Endothelial cell of umbilical vein (primary cell): ENCODE measurements at places on chromosomes 5 and 9. TPM values are rescaled to one million over a fixed set of nuclear protein-coding genes. Genes with fewer than 3 reads are reported as not detected.

The SLC46A2 gene
- total RNA-seq, result not detected in 2 replicates

- peaks cover 7% of the 10 kb centered on the region for H3K4me1 ChIP-seq
- no peak for DNase-seq
- no peak overlapping the region for H3K4me3 ChIP-seq
- H3K27me3 ChIP-seq, result no peaks in the 10 kb centered on the region
- no peaks in the 10 kb centered on the region for H3K36me3 ChIP-seq
- H3K27ac ChIP-seq, result no peak overlapping the region
Measured at GRCh38 chr5:112005623-112005930, 248.6 kb upstream of the NREP start.

DNA sequence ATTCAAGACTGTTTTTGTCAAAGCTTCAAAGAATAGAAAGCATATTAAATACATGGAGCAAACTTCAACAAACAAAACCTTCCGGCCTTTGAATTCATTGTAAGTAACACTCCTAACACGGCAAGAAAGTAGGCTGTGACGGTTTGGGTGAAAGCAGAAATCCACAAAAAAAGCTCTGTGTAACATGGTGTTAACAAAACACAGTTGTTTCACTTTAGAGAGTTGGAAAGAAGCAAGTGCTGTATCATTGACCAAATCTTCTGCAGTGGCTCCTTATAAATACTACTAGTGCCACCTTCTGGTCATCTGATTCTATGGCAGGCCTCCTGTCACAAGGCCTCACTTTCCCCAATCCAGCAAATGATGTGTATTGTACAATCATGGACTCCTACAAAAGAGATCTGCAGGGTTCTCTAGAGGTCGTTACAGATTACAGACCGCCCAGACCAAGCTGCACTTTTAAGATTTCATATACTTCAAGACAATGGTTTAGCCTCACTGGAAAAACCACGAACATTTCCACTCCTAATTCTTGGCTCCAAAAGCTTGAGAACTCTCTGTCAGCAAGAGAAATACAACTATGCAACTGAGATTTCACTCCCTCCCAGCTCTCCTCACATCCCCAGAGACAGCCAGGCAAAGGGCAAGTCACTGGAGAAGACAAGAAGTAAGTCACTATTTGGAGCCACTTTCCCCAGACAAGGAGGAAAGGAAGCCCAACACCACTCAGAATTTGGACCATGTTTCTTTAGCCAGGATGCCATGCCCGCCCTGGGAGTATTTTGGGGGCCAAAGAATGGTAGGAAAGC is 196.2 kb downstream of the DTWD2 start:
- H3K4me1 ChIP-seq, result no peaks in the 10 kb centered on the region
- peak; percentile 66 for DNase-seq
- no peak overlapping the region for H3K27ac ChIP-seq
- H3K36me3 ChIP-seq, result no peaks in the 10 kb centered on the region

DNA sequence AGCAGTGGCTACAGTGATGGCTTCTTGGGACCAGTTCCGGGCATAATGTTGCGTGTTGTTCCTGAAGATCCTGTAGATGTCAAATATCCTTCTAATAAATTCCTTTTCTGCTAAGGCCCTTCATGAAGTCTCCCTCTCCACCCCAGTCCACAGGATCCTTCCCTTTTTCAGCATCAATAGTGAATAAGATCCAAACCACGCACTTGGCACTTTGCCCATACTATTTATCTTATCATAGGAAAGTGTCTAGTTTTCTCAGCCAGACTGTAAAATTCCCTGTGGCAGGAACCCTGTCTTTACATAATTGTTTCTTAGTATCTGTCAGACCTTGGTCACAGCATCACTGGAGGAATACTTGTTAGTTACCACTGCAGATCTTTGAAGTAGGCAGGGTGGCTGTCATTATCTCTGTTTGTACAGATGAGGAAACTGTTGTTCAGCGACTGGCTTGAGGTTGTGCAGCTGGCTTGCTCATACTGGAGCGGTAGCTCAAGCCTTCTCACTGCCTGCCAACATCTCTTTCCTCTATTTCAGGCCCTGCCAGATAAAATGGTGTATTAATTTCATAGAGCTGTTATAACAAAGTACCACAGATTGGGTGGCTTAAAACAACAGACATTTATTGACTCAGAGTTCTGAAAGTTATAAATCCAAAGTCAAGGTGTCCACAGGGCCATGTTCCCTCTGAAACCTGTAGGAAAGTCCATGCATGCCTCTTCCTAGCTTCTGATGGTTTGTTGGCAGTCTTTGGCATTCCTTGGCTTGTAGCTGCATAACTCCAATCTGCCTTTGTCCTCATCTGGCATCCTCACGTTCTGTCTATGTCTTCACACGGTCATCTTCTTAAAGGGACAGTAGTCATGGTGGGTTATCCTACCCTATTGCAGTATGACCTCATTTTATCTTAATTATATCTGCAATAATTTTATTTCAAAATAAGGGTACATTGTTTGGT is 33.5 kb upstream of the APC start:
- peak; percentile 80 for DNase-seq
- peaks cover 23% of the 10 kb centered on the region for H3K4me1 ChIP-seq
- no peak overlapping the region for H3K27ac ChIP-seq

DNA sequence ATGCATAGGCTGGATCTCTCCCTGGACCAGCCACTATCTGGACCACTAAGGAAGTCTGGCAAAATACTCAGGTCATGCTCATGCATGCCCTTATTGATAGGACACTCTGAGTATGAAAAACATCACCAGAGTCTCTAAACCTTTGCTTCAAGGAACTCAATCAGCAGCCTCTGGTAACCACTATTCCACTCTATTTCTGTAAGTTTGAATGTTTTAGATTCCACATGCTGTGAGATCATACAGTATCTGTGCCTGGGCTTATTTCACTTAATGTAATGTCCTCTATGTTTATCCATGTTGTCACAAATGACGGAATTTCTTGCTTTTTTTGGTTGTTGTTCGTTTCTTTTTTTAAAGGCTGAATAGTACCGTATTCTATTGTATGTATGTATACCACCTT is 68.3 kb downstream of the TARS1 start:
- no peaks in the 10 kb centered on the region for H3K36me3 ChIP-seq
- no peak overlapping the region for H3K4me3 ChIP-seq
- DNase-seq, result no peak
- no peaks in the 10 kb centered on the region for H3K27me3 ChIP-seq

DNA sequence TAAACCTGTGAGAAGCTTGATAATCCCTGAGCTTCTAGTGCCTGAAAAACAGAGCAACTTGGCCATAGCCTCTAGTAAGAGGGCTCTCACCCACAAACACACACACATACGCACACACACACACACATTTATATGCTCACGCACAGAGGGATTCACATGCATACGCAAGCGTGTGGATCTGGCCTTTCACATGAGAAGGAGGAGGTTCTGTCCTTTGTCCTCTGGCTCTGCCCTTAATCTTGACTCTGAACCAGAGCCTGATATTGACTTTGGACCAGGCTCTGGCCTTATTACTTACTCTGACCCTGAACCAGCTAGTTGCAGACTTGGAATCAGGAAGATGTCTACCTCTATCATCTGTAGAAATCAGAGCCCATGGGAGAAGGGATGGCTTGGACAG is 10.0 kb upstream of the P4HA2 start:
- H3K4me1 ChIP-seq, result no peaks in the 10 kb centered on the region
- no peak for DNase-seq
- no peak overlapping the region for H3K27ac ChIP-seq
- no peaks in the 10 kb centered on the region for H3K27me3 ChIP-seq
- H3K4me3 ChIP-seq, result no peak overlapping the region

DNA sequence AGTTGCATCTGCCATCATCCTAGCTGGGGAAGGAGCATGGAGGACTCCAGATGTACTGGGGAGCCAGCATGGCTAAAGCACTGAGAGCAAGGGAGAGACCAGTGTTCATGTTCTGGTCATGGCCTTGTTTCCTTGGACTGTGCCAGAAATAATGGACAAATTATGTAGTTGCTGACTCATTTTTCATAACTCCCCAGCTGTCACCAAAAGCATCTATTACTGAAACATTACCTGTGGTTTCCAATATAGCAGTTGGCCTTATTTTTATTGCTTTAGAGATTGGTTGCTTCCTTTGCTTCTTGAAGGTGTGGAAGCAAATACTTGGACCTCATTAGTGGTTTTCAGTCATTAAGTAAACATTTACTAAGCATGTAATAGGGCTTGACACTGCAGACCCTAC is 11.3 kb downstream of the RALGPS1 start:
- H3K36me3 ChIP-seq, result no peaks in the 10 kb centered on the region
- no peak for DNase-seq
- H3K4me1 ChIP-seq, result no peaks in the 10 kb centered on the region

GRCh38 chr5:107486489-107486888 is 184.2 kb downstream of the EFNA5 start:
- peaks cover 12% of the 10 kb centered on the region for H3K4me1 ChIP-seq
- H3K27ac ChIP-seq, result no peak overlapping the region
- no peaks in the 10 kb centered on the region for H3K36me3 ChIP-seq
- no peak overlapping the region for H3K4me3 ChIP-seq
- DNase-seq, result no peak
- H3K27me3 ChIP-seq, result no peaks in the 10 kb centered on the region

DNA sequence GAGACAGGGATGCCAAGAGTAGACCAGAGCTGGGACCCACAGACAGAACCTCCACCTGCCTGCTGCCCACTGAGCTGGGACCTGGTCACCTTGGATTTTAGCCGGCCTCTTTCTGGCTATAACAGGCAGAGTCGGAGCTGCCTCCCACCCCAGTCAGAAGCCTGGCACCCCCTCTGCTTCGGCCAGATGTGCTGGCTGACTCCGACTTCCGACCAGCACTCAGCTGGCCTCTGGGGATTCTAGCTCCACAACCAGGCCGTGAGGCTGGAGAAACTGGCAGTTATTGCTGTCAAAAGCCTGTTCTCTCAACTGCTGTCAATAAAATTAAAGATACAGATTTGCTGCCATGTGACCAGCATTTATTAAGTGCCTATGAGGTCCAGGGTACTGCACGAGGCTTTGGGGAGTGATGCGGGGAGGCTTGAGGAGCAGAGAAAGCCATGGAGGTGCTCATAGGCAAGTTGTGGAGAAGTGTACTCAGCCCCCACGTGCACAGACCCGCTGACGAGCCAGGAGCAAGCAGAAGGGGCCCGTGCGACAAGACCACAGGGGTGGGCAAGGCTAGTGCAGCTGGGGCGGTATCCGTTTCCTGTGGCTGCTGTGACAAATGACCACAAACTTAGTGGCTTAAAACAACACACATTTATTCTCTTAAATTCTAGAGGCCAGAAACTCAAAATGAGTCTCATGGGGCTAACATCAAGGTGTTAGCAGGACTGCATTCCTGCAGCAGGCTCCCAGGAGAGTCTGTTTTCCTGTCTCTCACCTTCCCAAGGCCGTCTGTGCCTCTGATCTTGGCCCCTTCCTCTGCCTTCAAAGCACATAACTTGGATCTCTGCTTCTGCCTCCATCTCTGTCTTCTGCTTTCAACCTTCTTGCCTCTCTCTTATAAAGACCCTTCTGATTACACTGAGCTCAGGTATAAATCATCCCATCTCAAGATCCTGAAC is 13.1 kb downstream of the GFI1B start:
- no peak overlapping the region for H3K4me3 ChIP-seq
- no peaks in the 10 kb centered on the region for H3K27me3 ChIP-seq
- H3K27ac ChIP-seq, result no peak overlapping the region
- no peaks in the 10 kb centered on the region for H3K36me3 ChIP-seq
- DNase-seq, result no peak

GRCh38 chr9:132769906-132770769 is 99.9 kb downstream of the GTF3C4 start:
- peak overlapping the region; percentile 95 for H3K4me3 ChIP-seq
- no peaks in the 10 kb centered on the region for H3K36me3 ChIP-seq
- H3K27me3 ChIP-seq, result no peaks in the 10 kb centered on the region
- peak; percentile 52 for DNase-seq

GRCh38 chr9:84673806-84674205 is 4.3 kb downstream of the NTRK2 start:
- H3K4me3 ChIP-seq, result no peak overlapping the region
- H3K4me1 ChIP-seq, result peaks cover 6% of the 10 kb centered on the region
- no peak for DNase-seq
- H3K27ac ChIP-seq, result no peak overlapping the region
- H3K36me3 ChIP-seq, result no peaks in the 10 kb centered on the region

DNA sequence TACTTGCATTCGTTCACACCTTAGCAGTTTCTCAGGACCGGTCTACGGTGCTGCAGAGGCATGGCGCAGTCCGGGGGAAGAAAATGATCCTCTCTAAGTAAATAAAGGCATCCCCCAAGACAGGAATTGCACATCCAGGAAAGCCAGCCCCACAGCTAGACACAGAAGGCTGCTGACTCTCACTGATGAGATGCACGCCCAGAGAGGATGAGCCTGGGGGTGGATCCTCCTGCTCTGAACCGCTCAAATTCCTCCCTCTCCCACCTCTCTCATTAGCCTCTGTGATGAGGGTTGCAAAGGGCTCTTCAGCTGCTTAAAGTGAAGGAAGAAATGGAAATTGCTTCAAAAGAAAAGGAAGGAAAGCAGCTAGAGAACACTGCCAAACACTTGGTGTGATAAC is 132.4 kb downstream of the TTLL11 start:
- no peak for DNase-seq
- H3K36me3 ChIP-seq, result no peaks in the 10 kb centered on the region
